ENCODE measurements at places on chromosomes 2 and 18. TPM values are rescaled to one million over a fixed set of nuclear protein-coding genes. Genes with fewer than 3 reads are reported as not detected.

RUFY4 gene
- not detected for total RNA-seq

ASNSD1 gene
- 37.7 TPM for total RNA-seq

EML6 gene
- 2.7 TPM for total RNA-seq

KCNG2 gene
- not detected for total RNA-seq

TUBA4B gene
- not detected for total RNA-seq

OR6B2 gene
- total RNA-seq: not detected

TEKT4 gene
- total RNA-seq: 0.08 TPM

TUBB8B gene
- total RNA-seq: not detected

TCF23 gene
- total RNA-seq: not detected

TXNDC2 gene
- total RNA-seq: 0.08 TPM

TEX44 gene
- not detected for total RNA-seq

SERPINB13 gene
- total RNA-seq: not detected

NCKAP5 gene
- 4.9 TPM for total RNA-seq

NLRC4 gene
- not detected for total RNA-seq

LRRC30 gene
- total RNA-seq: not detected

CAVIN2 gene
- total RNA-seq: not detected

TMSB10 gene
- 7,729 TPM for total RNA-seq

LTBP1 gene
- 1.2 TPM for total RNA-seq

Data from A375 (cell line).